ENCODE measurements at places on chromosomes 16 and 17. TPM values are rescaled to one million over a fixed set of nuclear protein-coding genes. Genes with fewer than 3 reads are reported as not detected.

DNA sequence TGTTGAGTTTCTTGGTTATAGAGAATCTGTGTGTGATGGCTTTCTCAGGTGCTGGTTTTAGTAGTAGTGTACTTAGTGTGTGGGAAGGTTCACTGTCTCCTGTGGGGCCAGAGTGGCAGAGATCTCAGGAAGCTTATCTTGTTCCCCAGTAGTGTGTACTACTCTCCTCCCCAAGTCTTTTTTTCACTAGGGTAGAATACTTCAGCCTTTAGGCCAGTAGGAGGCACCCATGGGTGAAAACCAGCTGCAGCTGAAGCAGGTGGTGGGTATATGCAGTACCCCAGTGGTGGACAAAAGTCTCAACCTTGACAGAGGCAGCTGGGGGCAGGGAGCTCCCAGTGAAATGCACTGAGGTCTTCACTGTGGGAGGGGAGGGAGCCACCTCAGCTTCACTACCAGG is 109.9 kb downstream of the PHKB start:
- no peak for DNase-seq

- no peak for DNase-seq
Observed at GRCh38 chr16:5634666-5635180, 537.1 kb upstream of the EEF2KMT start.

The CACNG5 gene
- total RNA-seq = not detected

DNA sequence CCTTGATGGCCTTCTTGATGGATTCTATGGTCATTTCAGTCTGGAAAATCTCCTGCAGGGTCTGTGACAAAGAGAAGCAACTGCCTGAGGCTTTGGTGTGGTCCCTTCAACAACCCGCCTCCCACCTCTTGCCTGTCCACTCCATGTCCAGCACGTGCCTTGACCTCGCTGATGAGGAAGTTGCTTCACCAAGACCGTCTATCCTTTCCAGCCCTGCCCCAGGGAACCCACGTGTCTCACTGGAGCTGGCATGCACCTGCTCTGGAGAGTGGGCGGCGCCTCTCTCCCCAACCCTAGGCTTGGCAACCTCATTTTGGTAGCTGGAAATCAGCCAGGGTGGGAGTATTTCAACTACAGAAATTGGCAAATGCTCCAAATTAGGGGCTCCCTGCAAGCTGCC is 32.6 kb downstream of the TEKT3 start:
- no peak for DNase-seq

The KRTAP4-4 gene
- not detected for total RNA-seq

GRCh38 chr16:30535106-30535776 is 583 bp upstream of the ZNF747 start:
- peak; percentile 18 for DNase-seq

GRCh38 chr17:44067545-44067940 is 1.1 kb upstream of the LSM12 start:
- no peak for DNase-seq

DNA sequence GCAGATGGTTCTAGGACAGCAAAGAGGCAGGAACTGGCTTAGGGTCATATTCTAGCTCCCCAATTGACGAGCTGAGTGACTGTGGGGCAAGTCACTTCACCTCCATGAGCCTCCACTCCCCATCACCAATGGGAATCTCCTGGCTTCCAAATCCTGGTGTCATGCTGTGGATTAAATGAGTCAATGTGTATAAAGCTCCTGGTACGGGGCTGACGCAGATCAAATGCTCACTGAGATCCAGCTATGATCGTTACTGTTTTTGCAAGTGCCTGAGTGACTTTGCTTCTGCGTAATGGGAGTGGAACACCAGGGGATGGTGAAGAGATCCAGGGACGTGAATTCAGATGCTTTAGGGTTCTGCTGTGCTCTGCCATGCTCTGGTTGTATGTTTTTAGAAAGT is 2.4 kb downstream of the SEC14L5 start:
- DNase-seq = no peak

The ITPRIPL2 gene
- total RNA-seq = 42.1 TPM

DNA sequence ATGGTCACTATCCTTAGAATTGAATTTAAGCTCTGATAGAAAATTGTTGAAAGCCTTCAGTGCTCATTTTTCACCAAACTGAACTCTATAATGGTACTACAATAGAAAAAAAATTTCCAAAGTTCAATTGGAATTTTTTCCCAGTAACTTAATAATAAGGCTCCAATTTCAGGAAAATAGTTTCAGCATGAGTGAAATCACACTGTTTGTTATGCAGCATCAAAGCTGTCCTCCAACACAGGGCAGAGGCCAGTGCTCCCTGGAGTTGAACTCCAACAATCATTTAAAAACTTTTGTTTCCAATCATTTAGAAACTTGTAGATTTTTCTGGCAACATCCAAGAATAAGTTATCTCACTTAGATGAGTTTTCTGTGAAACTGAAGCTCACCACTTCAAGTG is 103.1 kb upstream of the HSBP1 start:
- peak; percentile 36 for DNase-seq

GRCh38 chr16:8929086-8929748 is 34.5 kb downstream of the USP7 start:
- no peak for DNase-seq

GRCh38 chr16:68236826-68237242 is 907 bp upstream of the ESRP2 start:
- no peak for DNase-seq

- DNase-seq = no peak
Observed at GRCh38 chr16:20355114-20355782, 2.7 kb upstream of the UMOD start.

GRCh38 chr16:57092786-57093411 is 516 bp downstream of the CPNE2 start:
- no peak for DNase-seq

The RNU2-1 gene
- total RNA-seq = not detected

DNA sequence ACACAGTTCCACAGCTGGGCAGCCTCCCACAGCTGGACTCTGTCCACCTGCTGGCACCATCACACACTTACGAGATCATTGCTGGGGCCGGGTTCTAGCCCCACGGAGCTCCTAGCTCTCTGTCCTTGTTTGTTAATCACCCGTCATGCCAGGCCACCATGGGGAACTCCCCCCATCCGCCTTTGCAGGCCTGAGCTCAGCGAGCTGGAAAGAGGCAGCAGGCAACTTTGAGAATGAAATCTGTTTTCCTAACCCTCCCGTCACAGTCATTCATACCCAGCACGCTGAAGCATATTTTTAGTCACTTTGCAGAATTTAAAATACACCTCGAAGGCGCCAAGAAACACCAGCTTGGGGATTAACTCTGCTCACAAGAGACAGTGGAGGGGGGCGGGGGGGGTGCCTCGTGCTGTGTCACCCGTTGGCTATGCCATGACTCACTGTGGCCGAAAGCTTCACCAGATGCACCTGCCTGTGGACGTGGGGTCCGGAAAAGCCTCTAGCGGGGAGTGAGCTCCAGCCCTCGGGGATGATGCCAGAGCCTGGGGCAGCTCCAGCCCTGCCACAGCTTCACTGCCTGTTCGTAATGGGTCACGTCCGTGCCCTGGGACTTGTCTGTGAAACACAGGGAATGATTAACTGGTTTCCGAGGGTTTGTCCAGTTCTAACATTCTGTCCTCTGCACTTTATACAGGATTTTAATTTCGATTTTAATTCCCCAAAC is 1.4 kb upstream of the SPNS2 start:
- DNase-seq = peak; percentile 70

DNA sequence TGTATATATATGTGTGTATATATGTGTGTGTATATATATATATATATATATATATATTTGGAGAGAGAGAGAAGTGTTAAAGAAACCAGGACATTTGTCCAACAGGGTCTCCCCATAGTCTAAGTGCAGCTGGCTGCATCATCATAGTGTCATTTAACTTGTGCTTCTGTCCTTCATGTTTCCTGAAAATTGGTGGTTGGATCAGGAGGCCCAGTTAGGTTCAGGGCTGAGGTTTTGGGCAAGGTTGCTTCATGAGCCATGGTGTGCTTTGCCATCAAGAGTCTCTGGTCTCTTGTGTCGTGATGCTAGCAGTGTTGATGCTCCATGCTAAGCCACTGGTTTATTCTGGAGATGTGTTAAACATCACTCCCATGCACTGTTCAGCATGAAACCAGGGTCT is 85.3 kb downstream of the C16orf95 start:
- DNase-seq = no peak

The RAC3 gene
- total RNA-seq = 5.6 TPM

The DCAF7 gene
- total RNA-seq = 13.9 TPM

All from fibroblast of lung (primary cell).